ENCODE measurements at places on chromosomes 5 and 9.

- peak; percentile 97 for DNase-seq
These were observed at the start of gene UBE2D2 for GRCh38 chr5:139560752-139561654. Gene UBE2D2, plus strand, starts transcription at chr5:139561339. Its CDS starts 453 bp downstream, at chr5:139561792.

DNA sequence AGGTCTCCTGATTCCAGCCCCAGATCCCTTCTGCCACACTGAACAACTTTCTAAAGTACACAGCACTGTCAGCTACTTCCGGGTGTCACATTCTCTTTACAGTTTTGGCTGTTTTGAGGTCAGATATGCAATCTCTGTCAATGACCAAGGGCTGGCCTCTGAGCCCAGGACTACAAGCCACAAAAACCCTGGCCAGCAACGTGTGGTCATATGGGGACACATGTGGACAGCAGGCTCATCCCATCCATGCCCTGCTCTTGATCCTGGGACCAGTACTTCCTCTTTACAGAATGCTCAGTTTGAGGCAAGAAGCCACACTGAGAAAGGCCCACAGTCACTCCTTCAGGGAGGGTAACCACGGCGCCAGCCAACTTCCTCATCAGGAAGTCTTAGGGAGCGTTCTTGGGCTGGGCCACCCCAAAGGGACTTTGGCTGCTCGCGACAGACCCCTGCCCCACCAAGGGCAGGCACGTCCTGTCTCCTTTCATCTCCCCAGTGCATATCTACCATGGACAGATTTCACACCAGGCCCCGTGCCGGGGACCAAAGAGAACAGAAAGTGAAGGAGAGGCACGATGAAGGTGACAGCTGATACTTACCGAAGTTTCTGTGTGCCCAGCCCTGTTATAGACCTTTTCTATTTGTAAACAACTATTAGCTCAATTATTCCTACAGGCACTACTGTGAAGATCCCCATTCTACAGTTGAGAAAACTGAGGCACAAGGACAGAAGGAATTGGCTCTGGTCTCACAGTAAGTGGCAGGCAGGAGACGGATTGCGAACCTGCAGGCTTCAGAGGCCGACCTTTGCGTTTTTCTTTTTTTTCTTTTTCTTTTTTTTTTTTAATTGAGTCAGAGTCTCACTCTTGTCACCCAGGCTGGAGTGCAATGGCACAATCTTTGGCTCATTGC, 37.3 kb downstream of the STK10 start:
- DNase-seq: no peak

DNA sequence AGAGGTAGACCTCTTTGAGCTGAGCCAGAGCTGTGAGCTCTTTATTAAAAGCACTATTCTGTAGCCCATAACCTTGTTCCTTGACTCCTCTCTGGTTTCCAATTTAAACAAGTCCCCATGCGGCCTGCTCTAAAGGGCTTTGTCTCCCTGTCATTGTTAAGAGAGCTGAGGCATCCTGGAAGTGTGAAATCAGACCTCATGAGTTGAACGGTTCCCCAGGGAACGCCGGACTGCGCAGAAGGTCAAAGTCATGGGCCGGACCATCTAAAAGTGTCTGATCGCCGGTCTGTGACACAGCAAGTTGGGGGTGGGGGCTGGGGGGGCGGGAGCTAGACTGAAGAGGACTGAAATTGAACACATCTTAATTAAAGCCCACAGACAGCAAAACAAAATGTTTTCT, 265.8 kb downstream of the SLF1 start:
- DNase-seq: no peak

- no peak for DNase-seq
These were observed 11.7 kb downstream of the DNM1 start for GRCh38 chr9:128214571-128215490.

GRCh38 chr9:27483576-27483975, 40.5 kb upstream of the IFNK start:
- DNase-seq: no peak

- no peak for DNase-seq
These were observed 31.0 kb upstream of the IER5L start for GRCh38 chr9:129209109-129209508.

- DNase-seq: no peak
These were observed 46.7 kb downstream of the TGFBI start for GRCh38 chr5:136075466-136075891.

GRCh38 chr9:79233542-79233941, 338.2 kb upstream of the TLE4 start:
- DNase-seq: no peak

GRCh38 chr5:50547303-50547702, 106.2 kb upstream of the EMB start:
- no peak for DNase-seq

DNA sequence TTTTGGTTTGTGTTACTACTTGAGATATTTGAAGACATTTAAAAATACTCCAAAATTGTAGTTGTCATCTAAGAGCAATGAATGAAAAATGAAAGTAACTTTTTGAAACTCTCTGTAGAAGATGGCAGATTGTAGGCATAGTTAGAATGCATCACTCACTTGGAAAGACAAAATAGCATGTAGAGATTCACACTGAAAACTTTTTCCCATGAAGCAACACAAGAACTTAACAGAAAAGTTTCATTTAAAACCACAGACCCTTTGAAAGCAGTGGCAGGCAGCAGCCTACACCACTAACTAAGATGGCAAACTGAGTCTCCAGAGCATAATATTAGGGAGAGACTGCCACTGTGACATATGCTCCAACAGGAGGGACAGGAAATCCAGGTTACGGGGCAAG, 18.9 kb upstream of the FAM174A start:
- DNase-seq: no peak

DNA sequence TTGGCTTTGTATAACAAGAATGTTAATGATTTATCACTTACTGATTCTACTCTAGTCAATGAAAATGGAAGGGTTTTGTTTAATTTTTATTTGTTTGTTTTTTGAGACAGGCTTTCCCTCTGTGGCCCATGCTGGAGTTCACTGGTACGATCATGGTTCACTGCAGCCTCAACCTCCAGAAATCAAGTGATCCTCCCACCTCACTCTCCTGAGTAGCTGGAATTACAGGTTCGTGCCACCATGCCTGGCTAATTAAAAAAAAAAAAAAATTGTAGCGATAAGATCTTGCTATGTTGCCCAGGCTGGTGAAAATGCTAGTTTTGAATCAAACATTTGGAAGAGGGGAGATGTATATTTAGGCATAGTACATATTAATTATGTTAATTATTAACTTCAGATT, 209.4 kb downstream of the NFIB start:
- no peak for DNase-seq

- no peak for DNase-seq
These were observed 341.2 kb downstream of the CAAP1 start for GRCh38 chr9:26551451-26551850.

- no peak for DNase-seq
These were observed 1.2 kb upstream of the GABRA1 start for GRCh38 chr5:161846746-161847145.

- no peak for DNase-seq
These were observed 193.5 kb upstream of the RFX3 start for GRCh38 chr9:3719286-3719685.

GRCh38 chr9:96139592-96140295, 162.2 kb downstream of the HSD17B3 start:
- peak; percentile 86 for DNase-seq
